ENCODE measurements at places on chromosomes 6 and 20. TPM values are rescaled to one million over a fixed set of nuclear protein-coding genes. Genes with fewer than 3 reads are reported as not detected.

Gene CST5
- not detected for total RNA-seq

DNA sequence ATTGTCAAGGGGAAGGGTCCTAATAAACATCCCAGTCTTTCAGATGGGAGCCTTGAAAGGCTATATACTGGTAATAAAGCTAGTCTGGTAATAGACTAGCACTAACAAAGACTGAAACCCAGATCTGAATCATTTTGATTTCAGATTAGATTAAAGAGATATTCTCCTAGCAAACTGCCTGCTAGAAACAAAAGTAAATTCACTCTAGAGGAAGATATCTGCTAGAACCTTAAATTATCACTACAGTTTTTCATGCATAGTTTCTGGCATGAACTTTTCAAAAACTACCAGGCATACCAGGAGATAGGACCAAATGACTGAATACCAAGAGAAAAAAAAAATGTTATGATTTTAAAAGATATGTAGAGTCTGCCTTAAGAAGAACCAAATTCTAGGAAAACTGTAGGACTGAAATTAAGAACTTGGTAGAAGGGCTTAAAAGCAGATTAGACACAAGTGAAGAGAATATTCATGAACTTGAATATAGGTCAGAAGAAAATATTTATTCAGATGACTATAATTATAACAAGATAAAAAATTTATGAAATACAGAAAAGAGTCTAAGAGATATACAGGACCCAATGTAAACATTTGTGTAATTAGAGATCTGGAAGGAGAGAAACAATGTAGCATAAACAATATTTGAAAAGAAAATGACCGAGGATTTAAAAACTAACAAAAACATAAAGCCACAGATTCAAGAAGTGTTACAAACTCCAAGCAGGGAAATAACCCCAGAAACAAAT is 141.6 kb downstream of the FOXO3 start:
- H3K27ac ChIP-seq = no peak overlapping the region
- H3K4me1 ChIP-seq = no peaks in the 10 kb centered on the region
- DNase-seq = no peak
- no peak overlapping the region for H3K4me3 ChIP-seq
- no peaks in the 10 kb centered on the region for H3K36me3 ChIP-seq

- DNase-seq = no peak
- H3K27ac ChIP-seq = no peak overlapping the region
- H3K36me3 ChIP-seq = no peaks in the 10 kb centered on the region
- H3K4me1 ChIP-seq = no peaks in the 10 kb centered on the region
- H3K27me3 ChIP-seq = no peaks in the 10 kb centered on the region
These were observed 45.6 kb downstream of the THBS2 start for GRCh38 chr6:169208011-169208410.

DNA sequence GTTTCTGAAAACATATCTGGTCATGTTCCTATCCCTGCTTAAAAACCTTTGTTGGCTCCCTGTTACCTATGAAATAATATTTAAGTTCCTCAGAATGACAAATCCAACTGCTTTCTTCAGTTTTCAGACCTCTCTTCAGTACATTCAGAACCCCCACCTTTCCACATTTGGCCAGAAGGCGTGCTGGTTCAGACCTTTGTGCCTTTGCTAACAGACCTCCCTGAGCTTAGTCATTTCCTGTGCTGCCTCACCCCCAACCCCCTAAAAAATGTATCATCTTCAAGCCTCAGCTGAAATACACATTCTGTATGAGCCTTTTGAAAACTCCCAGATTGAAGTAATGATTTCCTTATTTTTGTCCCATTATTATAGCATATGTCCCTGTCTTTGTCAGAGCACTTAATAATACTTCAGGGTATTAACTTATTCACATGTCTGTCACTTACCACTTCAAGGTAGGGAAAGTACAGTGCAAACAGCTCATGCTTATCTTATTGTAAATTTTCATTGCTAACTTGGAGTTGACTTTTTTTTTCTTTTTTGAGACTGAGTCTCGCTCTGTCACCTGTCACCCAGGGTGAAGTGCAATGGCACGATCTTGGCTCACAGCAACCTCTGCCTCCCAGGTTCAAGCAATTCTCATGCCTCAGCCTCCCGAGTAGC is 19.7 kb downstream of the FAM217A start:
- H3K27ac ChIP-seq = no peak overlapping the region
- peaks cover 13% of the 10 kb centered on the region for H3K36me3 ChIP-seq
- H3K4me1 ChIP-seq = no peaks in the 10 kb centered on the region
- DNase-seq = no peak

- no peak overlapping the region for H3K4me3 ChIP-seq
- no peaks in the 10 kb centered on the region for H3K27me3 ChIP-seq
- H3K36me3 ChIP-seq = no peaks in the 10 kb centered on the region
- no peak for DNase-seq
These were observed 86.0 kb upstream of the SALL4 start for GRCh38 chr20:51888291-51888690.

All from colonic mucosa (tissue), 4 donors.